NCI-H748 treated with DMSO at 0.1 percent for 48 hours (cell line): ENCODE measurements at places on chromosomes 7 and 10.

DNA sequence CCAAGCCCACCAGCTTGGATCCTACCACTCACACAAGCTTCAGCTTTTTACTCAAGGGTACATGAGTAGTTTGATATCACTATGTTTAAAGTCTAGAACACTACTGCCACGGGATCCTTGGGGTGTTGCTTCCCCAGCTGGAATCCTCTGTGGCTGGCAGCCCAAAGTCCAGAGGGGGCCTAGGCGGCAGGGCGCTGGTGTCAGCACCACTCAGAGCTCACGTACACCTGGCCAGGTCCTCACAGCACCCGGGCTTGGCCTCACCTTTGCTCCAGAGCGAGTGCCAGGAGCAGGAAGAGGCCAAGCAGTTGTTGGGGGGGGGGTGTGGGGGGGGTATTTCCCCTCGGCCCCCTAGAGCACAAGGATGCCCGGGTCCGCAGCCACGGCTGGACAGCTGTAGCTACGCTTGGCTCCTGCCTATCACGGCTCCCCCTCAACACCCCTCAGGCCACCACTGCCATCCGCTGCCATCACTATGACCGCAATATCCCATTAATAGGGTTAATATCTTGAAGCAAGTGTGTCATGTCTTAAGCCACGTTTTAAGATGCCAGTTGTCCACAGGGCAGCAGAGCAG, 17.0 kb downstream of the ZDHHC6 start:
- DNase-seq, result no peak

- no peak for DNase-seq
Observed at GRCh38 chr7:51354434-51354833, 37.8 kb upstream of the COBL start.

GRCh38 chr7:129796186-129796775, 156.5 kb downstream of the UBE2H start:
- DNase-seq, result no peak

GRCh38 chr10:28592953-28593352, 60.0 kb downstream of the WAC start:
- no peak for DNase-seq

GRCh38 chr7:159102681-159103381, 41.8 kb downstream of the VIPR2 start:
- no peak for DNase-seq

GRCh38 chr7:78148166-78148894, 349.8 kb downstream of the PHTF2 start:
- no peak for DNase-seq

DNA sequence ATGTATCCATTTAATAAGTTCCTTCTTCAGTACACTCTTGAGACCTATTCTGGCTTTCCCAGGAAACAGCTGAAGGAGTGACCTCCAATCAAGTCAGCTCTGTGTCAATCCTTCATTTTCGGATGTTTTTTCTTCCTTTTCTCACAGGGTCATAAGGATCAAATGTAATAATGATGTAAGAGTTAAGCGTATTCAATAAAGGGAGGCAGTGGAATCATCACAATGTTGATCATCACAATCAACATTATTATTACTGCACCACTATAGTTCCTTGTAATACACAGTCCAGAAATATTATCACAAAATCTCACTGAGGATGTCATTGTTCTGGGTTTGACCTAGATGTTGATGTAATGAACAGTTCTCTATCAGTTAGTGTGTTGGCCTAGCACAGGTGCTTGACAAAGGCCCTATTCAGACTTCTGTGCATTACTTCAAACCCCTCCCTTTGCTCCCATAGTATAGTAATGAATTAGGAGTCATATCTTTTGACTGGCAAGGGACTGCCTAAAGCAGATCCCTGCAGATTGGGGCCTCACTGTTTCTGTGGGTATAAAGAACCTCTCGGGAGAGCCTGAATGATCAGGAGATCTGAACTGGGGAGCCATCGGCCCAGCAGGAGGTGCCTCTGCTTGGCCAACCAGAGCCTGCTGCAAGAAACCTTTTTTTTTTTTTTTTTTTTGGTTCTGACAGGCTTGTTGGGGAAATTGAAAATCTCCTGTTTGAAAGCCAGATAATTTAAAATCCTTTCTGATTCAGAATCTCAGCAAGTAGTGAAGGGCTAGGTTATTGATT, 100.6 kb downstream of the KAT6B start:
- DNase-seq, result no peak

DNA sequence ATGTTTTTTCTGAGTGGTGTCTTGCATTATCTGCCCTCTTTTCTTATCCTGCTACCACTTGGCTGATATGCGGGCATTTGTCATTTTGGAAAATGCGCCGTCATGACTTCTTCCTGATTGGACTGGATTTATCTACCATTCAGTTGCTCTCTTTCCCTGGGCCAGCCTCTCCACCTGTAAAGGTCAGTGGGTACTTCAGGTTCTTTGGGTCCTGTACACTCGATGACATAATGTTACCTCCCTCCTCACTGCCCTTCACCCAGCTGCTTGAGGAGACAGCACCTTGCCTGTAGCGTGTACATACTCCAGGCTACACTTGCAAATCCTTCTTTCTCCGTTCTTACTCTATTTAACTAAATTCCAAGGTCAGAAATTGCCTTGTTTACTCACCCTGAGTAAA, 83.7 kb downstream of the RBM33 start:
- DNase-seq, result no peak

DNA sequence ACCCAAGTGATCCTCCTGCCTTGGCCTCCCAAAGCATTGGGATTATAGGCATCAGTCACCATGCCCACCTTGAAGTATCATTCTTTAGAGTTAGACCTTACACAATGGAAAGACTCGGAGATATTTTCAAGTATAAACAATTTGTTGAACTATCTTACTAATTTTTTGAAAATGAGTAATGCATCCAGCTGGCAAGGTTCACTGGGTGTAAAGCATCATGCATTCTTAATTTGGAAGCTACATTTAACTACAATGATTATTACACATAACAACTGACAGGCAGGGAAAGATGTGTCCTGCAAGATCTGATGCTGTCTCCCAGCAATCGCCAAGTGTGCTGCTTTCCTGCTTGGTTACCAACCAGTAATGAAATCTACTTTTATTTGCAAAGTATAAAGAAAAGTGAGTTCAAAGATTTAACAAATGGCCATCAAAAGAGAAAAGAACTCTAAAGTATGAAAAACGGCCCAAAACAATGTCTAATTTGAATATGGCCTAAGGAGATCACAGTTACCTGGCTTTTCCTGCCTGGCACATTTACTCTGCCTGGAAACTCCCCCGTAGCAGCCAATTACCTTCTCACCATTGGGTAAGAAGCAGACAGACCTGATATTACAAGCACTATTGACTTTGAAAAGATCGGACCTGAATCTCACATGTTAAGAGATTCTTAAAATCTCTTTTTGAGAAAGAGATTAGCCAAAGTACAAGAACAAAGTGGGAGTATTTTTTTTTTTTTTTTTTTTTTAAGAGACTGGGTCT, 59.3 kb upstream of the NMT2 start:
- no peak for DNase-seq
